ENCODE measurements at places on chromosomes 11 and 22. TPM values are rescaled to one million over a fixed set of nuclear protein-coding genes. Genes with fewer than 3 reads are reported as not detected.

Gene CHRNA10
- total RNA-seq: 1.9 TPM

Gene CELSR1
- total RNA-seq: 2.5 TPM

Gene NLRP10
- not detected for total RNA-seq

DNA sequence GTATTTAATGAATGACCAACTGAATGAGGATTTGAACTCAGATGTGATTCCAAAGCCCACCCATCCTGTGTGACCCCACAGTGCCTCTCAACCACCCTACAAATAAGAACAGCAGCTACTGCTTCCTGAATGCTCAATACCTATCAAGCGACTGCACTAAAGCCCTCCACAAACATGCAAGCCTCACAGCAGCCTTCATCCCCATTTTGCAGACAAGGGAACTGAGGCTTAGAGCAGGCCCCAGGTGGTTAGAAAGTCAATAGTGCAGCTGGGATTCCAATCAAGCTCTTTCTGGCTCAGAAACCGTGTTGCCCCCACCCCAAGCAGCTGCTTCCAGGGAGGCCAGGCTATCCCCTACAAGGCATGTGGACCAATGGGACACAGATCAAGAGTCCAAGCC, 57.2 kb downstream of the SMCO4 start:
- no peaks in the 10 kb centered on the region for H3K4me1 ChIP-seq
- H3K27ac ChIP-seq: no peak overlapping the region
- H3K27me3 ChIP-seq: no peaks in the 10 kb centered on the region
- DNase-seq: peak; percentile 53
- no peaks in the 10 kb centered on the region for H3K36me3 ChIP-seq

DNA sequence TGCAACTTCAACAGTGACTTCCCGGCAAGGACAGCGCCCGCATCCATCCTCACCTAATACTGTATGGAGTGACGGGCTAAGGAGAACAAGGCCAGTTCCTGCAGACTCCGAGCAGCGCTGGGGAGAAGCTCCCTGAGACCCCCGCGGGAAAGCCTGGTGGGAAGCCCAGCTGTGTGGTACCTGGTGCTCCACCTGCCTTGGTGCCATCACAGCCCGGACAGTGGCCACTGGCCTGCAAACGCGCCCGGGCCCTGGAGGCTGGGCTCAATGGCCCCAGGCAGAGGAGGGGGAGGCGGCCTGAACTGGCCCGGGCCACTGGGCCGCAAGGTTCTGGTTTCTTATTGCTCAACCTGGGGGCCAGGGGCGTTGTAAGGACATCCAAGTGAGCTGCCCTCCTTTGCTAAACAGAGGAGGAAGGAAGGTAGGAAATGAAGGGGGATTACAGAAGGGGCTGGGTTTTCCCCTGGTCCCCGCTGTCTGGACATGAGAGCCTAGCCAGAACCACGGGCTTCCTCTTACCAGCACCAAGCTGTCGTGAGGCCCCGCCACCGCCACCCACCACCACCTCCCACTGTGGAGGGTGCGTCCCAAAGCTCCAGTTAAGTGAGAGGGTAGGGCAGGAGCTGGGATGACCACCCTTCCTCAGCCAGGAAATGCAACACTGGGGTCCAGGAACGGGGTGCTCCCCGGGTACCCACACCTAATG, 8.5 kb upstream of the CDC42BPG start:
- H3K27me3 ChIP-seq: no peaks in the 10 kb centered on the region
- no peak for DNase-seq
- peaks cover 90% of the 10 kb centered on the region for H3K4me1 ChIP-seq
- peaks cover 27% of the 10 kb centered on the region for H3K36me3 ChIP-seq
- H3K4me3 ChIP-seq: no peak overlapping the region
- peak overlapping the region; percentile 98 for H3K27ac ChIP-seq

DNA sequence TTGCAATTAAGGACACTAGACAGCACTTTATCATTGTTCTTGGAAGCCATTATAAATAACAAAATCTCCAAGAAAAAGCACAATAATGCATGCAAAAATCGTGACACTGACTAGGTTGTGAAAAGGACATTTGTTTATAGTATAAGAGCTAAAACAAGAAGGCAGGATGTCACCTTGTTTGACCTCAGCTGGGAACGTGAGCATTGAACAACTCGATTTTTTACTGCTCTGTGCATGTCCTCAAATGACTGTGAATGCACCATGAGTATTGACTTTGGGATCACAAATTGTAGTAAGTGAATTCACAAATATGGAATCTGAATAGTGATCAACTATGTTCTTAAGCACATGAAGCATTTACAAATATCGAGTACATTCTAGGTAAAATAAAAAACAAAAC, 35.3 kb upstream of the ARHGAP20 start:
- no peak for DNase-seq
- H3K27me3 ChIP-seq: no peaks in the 10 kb centered on the region
- H3K4me3 ChIP-seq: no peak overlapping the region
- no peaks in the 10 kb centered on the region for H3K36me3 ChIP-seq

DNA sequence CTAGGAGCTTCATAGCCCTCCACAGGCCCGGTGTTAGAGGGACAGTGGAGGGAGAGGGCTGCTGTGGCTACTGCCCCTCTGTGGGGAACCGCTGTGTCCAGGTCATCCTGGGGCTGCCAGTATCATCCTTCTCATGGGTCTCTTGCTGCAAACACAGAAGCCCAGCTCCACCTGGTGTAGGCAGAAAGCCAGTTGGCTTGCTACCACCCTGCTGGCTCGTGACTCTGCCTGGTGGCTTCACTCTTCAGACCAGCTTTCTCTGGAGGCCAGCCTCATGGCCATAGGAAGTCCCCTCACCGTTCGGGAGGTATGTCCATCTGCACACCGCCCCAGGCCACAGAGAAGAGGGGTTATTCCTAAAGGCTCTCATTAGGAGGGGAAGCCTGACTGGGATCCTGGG, 19.4 kb upstream of the SUSD2 start:
- H3K4me1 ChIP-seq: peaks cover 78% of the 10 kb centered on the region
- H3K27ac ChIP-seq: peak overlapping the region; percentile 71
- no peaks in the 10 kb centered on the region for H3K27me3 ChIP-seq

DNA sequence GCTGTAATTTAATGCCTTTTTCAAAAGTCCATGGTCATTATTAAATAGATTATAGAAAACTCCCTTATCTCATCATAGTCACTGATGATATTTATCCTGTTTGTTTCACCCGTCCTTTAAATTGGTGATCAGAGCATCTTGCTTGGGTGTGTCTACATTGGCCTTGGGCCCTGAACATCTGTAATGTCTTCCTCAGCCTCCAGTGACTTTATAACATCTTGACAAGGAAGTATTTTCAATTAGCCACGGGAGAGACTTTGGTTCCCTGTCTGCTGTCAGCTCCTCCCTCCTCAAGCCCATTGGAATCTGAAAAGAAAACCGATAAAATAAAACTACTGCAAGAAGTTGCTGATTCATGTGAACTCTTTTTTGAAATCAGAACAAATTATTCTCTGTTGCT, 116.9 kb upstream of the TTC12 start:
- H3K27ac ChIP-seq: no peak overlapping the region
- DNase-seq: no peak
- H3K27me3 ChIP-seq: no peaks in the 10 kb centered on the region
- no peaks in the 10 kb centered on the region for H3K36me3 ChIP-seq
- no peak overlapping the region for H3K4me3 ChIP-seq

DNA sequence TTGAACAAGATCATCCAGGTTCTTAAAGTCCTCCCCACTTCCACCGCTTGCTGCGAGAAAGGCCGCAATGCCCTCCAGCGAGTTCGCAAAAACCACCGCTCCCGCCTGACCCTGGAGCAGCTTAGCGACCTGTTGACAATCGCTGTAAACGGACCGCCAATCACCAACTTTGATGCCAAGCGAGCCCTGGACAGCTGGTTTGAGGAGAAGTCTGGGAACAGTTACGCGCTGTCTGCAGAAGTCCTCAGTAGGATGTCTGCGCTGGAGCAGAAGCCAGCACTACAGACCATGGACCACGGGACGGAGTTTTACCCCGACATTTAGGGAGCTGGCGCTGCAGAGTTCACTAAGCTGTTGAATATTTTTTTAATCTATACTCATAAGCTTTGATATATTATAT, 58.3 kb downstream of the SYT13 start:
- no peak for DNase-seq
- peaks cover 59% of the 10 kb centered on the region for H3K36me3 ChIP-seq
- H3K4me3 ChIP-seq: no peak overlapping the region

DNA sequence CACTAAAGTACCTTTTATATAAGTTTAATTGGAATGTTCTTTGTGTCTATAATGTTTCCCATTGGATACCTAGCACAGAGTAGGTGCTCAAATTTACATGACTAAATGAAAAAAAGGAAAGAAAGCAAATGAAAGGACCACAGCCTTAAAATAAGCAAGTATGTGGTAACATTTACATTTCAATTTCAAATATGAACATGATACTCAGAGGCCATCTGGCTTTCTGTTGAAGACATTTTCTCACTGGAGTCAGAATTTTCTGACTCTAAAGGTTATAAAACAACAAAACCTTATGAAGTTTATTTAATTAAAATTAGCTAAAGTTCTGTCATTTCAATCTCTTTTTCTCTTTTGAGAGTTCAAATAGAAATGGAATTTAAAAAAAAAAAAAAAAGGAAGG, 904 bp upstream of the ANGPTL5 start:
- H3K27me3 ChIP-seq: no peaks in the 10 kb centered on the region
- peaks cover 38% of the 10 kb centered on the region for H3K4me1 ChIP-seq
- H3K36me3 ChIP-seq: no peaks in the 10 kb centered on the region
- no peak for DNase-seq

GRCh38 chr11:79080551-79080950, 360.3 kb downstream of the TENM4 start:
- no peaks in the 10 kb centered on the region for H3K36me3 ChIP-seq
- peaks cover 25% of the 10 kb centered on the region for H3K4me1 ChIP-seq
- no peak overlapping the region for H3K4me3 ChIP-seq

DNA sequence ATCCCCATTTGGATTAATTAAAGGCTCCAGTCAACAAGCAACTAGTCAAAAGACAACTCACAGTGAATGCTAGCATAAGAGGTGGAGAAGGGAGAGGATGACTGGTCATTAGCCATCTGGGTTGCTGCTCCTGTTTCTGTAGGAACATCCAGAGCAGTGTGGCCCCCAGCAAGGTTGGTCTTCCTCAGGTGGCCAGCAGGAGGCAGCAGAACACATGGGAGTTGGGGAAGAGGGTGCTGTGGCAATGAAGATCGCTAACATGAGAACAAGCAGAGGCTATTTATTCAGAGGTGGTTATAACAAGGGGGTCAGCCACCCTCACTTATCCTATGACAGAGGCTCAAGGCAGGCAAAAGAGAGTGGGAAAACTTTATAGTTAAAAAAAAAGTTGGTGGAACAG, 21.3 kb downstream of the IZUMO1R start:
- no peak overlapping the region for H3K4me3 ChIP-seq
- no peaks in the 10 kb centered on the region for H3K4me1 ChIP-seq
- H3K27ac ChIP-seq: no peak overlapping the region

DNA sequence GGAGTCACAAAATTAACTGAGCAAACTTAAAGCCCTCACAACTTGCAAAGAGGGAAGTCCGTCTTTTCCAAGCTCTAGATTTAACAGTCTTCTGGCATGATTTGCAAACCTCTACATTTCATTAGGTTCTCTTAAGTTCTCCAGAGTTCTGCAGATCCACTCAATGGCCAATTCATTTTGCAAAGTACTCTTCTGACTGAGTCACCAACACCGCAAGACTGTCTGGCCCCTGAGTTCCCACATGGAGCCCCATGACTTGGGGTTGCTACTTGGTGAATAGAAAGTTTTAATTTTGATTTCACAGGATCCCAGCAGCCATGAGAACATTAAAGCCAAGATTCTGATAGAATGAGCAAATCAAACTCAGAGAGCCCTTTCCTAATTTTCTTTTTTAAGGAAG, 134.5 kb downstream of the PLEKHA7 start:
- no peak overlapping the region for H3K4me3 ChIP-seq
- peaks cover 13% of the 10 kb centered on the region for H3K4me1 ChIP-seq
- DNase-seq: no peak
- H3K27ac ChIP-seq: no peak overlapping the region

GRCh38 chr11:74268456-74268855, 43.0 kb downstream of the P4HA3 start:
- no peaks in the 10 kb centered on the region for H3K4me1 ChIP-seq
- no peak overlapping the region for H3K4me3 ChIP-seq
- H3K36me3 ChIP-seq: no peaks in the 10 kb centered on the region
- no peaks in the 10 kb centered on the region for H3K27me3 ChIP-seq
- DNase-seq: no peak

Data from esophagus muscularis mucosa (tissue), 4 donors.